ENCODE measurements at places on chromosomes 11 and 22.

DNA sequence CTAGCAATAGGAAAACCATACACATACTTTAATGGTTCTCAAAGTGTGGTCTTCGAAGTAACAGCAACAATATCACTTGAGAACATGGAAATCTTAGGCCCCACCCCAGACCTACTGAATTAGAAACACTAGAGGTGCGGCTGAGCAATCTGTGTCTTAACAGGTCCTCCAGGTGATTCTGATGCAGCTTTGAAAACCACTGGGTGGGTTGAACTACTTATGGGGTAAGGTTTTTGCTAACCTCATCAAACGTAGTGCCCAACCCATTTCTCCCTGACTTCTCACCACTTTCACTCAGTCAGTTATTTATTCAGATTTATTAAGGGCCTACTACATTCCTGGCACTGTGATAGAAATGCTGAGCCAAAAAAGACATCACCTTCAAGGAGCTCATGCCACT lies 3.7 kb downstream of the MPZL2 start:
- DNase-seq: no peak

DNA sequence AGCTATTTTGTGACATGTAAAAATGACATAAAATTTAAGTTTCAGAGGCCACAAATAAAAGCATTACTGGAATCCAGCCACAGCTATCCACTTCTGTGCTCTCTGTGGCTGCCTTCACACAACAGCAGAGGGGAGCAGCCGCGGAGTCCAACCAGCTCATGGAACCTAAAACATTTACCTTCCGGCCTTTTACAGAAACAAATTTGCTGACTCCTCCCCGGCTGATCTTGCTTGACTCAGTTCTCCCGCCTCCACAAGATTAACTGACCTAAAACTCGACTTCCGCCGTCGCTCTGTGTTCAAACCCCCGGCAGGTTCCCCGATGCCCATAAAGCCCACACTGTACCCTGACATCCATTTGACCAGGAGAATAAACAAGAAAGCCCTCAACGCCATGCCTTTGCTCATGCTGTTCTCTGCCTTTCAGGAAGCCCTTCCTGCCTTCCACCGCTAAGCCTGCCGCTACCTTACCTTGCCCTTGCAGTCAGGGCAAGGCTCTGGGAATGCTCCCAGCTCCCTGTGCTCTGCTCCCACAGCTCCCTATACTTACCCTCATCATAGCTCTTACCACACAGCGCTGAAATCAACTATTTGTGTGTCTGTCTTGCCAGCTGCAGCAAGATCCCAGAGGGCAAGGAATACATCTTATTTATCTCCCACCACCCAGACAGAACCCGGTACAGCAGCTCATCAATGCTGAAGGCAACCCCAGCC lies 35.4 kb downstream of the MICAL3 start:
- no peak for DNase-seq

DNA sequence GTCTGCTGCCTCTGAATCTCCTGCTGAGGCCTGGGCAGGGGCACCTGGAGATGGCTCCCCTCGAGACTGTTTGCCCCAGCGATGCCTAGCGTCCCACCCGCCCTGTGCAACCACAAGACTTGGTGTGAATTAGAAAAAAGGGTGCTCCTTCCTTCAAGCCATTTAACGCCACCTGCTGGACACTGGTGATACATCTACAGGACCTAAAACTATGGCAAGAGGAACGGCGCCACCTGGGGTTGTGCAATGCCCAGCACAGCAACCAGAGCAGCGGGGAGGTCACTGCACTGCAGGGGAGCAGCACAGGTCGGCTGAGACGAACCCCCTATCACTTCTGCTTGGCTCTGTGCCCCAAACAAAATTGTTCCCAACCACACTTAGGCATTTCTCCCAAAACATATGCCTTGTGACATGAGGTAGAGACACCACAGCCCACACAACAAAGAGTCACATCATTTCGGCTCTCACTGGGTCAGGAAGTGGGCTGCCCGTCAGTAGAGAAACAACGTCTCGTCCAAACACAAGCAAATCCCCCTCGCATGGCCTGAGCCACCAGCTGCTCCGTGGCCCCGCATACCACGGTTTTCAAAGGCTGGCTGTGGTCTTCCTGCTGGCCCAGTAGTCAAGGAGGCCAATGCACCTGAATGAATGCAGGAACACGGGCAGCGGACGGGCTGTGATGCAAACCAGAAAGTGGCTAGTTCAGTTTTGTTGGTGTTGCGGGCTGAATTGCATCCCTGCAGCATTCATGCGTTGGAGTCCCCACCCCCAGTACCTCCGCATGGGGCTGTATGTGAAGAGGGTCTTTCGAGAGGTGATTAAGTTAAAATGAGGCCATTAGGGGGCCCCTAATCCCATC lies 171.9 kb downstream of the SHANK2 start:
- peak; percentile 47 for DNase-seq

GRCh38 chr11:85661972-85662664 lies 2.8 kb downstream of the CREBZF start:
- no peak for DNase-seq

GRCh38 chr11:19975414-19975990 lies 184.8 kb downstream of the DBX1 start:
- no peak for DNase-seq

DNA sequence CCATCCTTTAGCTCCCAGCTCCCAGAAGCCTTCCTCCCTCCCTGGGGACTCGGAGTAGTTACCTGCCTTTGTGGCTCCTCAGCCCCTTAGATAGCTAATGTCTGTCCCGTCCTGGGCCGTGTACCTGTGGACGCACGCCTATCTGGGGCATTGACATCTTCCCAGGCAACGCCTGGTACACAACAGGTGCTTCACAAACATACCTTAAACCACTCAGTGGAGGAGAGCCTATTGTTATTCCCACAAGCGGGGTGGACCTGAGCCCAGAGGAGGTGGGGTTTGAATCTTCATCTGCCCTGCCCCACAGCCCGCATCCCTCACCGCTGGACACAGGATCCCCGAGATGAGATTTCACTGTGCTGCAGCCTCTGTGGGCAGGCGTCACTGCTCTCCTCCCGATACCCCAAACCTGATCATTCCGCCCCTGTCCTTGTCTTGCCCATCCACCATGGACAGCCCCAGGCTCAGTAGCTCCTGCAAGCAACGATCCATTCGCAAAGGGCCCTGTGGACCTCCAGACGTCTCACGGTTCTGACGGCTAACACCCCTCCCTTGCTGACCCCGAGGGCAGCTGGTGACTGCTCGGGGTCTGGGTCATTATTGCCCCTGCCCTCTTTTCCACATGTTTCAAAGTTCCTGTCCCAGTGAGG lies 73.8 kb upstream of the SHISAL1 start:
- peak; percentile 21 for DNase-seq

All from left hindlimb (tissue), 1 donor.